Kidney (tissue), 22 donors: ENCODE measurements at places on chromosomes 7 and 10. TPM values are rescaled to one million over a fixed set of nuclear protein-coding genes. Genes with fewer than 3 reads are reported as not detected.

The SPAM1 gene
- polyA plus RNA-seq: not detected

The BEND7 gene
- polyA plus RNA-seq: 16.7 TPM

The SSC4D gene
- polyA plus RNA-seq: 12.9 TPM

The LIPK gene
- not detected for polyA plus RNA-seq

The THSD7A gene
- polyA plus RNA-seq: 5.1 TPM

The ZNF511 gene
- polyA plus RNA-seq: 50.7 TPM

The RTKN2 gene
- 0.24 TPM for polyA plus RNA-seq

The AKR1C2 gene
- 11.8 TPM for polyA plus RNA-seq

The ERV3-1 gene
- 6.5 TPM for polyA plus RNA-seq

The LRRN3 gene
- polyA plus RNA-seq: 0.54 TPM
